ENCODE measurements at places on chromosomes 12 and 14.

GRCh38 chr14:45699471-45699870 is 446.5 kb upstream of the MIS18BP1 start:
- no peak for DNase-seq

DNA sequence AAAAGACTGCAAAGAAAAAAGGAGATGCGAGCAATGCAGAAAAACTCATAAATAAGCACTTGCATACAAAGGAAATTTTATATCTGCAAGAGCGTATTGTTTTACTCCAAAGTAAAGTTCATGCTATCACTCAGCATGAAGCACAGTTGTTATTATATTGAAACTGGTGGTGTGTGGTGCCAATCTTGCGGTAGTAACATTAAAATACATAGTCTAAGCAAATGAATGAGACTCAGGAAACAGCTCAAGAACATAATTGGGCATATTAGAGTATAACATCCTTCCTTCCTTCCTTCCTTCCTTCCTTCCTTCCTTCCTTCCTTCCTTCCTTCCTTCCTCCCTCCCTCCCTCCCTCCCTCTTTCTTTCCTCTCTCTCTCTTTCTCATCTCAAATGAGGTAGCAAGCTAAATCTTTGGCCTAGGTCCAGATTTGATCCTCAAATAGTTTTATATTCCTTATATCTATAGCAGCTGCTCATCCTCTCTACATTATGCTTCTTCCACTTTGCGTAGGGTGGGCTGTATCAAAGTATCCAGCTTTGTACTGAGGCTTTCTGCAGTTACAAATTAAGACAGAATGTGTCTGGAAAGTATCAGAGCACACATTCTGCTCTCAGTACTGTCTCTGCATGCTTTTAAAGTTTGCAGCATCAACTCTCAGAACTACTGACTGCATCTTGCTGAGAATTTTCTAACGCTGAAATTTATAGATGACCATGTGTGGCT is 718.3 kb downstream of the RERGL start:
- DNase-seq = no peak

GRCh38 chr14:60862283-60862682 is 118.6 kb downstream of the TRMT5 start:
- DNase-seq = no peak

GRCh38 chr12:56253091-56253490 is 5.1 kb downstream of the ANKRD52 start:
- DNase-seq = no peak

GRCh38 chr12:121925358-121925695 is 6.9 kb downstream of the CFAP251 start:
- no peak for DNase-seq

DNA sequence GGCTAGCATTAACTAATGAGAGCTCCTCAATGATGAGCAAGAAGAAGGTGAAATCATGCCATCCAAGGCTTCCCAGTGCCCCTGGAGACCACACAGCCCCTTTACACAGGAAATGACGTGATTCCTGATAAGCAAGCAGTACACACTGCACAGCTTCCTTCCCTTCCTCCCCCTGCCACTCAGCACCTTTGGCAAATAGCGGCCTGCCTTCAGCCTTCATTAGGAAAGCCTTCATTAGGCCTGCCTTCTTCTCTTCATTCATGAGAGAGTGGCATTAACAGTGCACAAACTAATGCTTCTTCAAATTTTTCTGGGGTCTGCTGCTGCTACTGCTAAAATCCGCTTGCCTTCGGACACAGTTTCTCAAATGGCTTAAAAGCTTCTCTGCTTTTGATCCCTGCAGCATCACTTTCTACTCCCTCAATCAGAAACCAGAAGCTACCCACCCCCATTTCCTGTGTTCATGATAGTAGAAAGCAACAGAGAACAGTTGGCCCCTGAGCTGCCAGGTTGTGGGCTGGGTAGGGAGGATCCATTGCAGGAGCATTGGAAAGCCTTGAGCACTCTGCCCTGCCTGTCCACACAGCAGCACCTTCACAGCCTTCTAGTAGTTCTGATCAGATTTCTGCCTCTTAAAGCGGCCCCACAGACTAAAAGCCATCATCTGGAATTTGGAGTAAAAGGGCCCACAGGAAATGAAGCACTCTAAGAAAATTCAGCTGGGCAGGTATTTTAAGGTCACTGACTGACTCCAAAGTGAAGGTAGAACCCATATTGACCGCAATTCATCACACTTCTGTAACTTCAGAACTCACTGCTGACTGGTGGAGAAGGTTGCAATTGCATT is 103.8 kb upstream of the ETV6 start:
- peak; percentile 63 for DNase-seq

GRCh38 chr14:97723819-97724218 is 926.6 kb downstream of the VRK1 start:
- DNase-seq = no peak

GRCh38 chr12:132389026-132389425 is 59.6 kb upstream of the GALNT9 start:
- no peak for DNase-seq

DNA sequence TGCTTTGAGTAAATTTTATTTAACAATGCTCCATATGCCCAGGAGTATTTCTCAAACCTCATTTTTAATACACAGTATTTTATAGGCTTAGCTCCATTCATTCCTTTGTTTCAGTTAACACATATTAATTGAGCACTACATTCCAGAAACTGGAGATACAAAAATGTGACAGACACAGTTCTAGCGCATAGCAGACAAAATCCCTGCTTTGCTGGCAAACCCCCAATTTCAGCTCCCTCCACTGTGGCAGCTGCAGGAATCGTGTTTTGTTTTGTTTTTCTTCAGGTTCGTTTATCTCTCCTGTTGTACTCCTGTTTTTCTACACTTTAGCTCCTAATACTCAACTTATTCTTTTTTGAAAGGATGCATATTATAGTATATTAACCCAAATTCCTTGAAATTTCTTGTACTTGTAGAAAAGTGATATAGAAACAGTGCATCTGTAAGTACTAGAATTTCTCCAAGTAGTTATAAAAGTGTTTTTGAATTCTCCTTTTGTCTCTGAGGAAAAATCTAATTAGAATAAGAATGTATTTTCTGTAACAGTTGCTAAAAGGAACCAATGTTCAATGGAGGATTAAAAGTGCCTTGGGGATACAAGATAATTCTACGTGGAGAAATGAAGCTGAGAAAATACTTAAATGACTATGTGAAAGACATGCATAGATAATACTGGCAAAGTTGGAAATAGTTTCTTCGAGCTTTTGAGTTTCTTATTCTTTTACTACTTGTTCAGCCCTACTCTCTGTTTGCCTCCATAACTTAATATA is 6.4 kb upstream of the RAB21 start:
- no peak for DNase-seq

DNA sequence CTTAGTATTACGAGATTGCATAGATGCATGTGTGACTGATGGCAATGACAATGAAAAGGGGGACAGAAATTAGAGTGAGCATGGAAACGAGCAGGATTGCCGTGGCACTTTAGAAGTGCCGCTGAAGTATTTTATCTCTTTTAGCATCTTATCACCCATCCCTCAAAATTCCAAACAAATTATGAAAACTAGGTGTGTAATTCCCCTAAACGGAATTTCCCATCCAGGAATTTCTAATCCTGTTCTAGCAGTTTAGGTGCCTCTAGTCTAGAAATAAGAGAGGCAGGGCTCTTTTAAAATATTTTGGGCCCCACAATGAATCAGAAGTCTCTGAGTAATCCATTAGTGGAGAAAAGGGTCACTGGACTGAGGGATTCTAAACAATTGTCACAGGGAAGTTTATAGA is 947 bp downstream of the TMEM52B start:
- DNase-seq = no peak

All from CD4-positive, alpha-beta T cell treated with Interleukin-17A for 4 hours (primary cell).